ENCODE measurements at places on chromosomes 12 and 14.

DNA sequence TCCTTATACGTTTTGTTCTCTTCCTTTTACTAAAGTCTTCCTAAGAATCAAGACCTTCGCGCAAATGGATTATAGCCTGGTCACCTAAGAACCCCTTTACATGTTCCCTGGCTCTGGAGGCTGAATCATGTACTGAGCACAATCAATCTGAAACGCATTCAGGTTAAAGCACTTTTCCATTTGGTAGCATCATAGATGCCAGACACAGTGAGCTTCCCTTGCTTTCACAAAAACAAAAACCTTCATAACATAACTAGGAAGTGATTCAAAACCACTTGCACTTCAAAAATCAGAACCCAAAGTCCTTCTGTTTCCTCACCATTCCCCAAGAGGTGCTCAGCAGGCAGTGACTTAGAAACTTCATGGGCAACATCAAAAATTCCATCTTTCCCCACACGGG is 105.4 kb downstream of the CRACR2A start:
- DNase-seq, result no peak

DNA sequence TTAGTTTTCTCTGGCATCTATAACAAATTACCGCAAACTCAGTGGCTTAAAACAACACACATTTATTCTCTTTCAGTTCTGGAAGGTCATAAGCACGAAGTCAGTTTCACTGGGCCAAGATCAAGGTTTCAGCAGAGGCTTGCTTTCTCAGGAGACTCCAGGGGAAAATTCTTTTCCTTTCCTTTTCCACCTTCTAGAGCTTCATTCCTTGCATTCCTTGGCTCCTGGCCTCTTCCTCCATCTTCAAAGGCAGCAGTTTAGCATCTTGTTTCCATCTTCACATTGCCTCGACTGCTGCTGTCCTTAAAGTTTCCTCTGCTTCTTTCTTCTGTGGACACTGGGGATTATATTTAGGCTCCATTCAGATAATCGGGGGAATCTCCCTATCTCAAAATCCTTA is 106.1 kb downstream of the PDE3A start:
- no peak for DNase-seq

GRCh38 chr12:131408036-131408365 is 302.9 kb upstream of the SFSWAP start:
- no peak for DNase-seq

GRCh38 chr14:64220466-64220865 is 73.7 kb downstream of the ESR2 start:
- DNase-seq, result no peak

DNA sequence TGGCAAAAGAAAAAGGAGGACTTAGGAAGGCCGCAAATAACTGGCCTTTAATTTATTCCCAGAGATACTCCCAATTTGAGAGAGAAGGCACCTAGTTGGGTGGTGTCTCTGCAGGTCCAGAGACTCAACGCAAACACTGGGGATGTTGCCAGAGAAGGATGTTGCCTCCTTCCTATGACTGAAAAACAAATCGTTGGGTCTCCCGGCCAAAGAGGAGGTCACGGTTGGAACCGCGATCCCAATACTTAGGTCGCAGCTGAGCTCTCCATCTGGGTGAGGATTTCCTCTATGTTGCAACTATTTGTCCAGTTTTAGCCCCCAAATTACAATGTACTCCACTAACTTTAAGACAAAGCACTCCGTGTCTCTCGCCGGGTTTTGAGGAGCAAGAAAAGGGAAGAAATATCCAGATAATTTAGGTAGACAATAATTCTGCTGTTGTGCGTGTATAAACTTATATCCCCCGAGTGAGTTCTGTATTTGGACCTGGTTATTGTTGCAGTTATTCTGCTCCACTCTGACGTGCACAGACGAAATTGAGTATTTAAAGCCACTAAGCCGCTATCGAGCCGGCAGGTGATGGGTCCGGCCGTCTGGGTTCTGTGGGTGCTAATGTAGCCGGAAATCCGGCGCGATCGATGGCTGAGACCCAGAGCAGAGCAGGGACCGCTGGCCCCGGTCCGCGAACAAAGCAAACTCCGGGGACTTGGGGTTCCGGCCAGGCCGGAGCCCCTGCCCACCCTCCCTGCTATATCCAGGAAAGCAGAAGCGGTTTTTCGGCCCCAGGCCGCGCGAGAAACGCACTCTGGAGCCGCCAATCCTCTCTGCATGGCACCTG is 5.7 kb downstream of the HOXC12 start:
- DNase-seq, result no peak

DNA sequence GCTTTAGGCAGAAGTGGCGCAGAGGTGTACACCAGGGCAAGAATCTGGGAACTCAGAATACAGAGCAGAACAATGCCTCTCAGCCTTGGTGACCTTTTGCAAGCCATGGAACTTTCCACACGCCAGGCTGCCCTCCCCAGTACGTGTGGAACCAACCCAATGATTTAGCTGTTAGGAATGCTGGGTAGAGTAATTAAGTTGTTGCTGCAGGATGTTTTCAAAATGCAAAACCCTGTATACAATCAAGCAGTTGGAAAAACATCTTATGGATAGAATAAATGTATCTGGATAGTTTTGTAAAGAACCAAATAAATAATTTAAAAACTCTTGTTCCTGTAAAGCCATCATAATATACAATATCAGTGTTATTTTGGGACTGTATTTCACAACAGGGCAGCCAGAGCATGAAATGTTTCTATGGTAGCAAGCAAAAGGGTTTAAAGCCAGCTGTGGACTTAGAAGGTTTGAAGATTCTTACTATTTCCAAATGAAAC is 19.4 kb downstream of the PPP1R36 start:
- no peak for DNase-seq

DNA sequence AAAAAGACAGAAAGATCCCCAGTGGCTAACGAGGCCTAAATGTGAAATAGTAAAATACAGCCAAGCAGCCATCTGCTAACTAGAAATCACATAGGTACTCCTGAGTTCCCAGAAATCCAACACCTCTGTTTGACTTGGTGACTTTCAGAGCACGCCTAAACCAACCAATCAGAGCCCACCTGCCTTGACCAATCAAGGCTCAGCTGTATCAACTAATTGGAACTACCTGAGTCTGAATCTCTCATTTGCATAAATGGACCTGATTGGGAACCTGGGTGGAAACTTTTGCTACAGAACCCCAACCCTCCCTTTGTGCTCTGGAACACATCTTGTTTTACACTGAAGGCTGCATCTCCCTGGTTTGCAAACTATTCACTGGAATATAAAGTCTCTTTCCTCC is 5.1 kb upstream of the TCL1B start:
- no peak for DNase-seq

- DNase-seq, result no peak
Observed at GRCh38 chr12:40435251-40435650, 210.5 kb downstream of the LRRK2 start.

GRCh38 chr14:93984987-93985410 is 8.6 kb upstream of the ASB2 start:
- DNase-seq, result no peak

- DNase-seq, result no peak
Observed at GRCh38 chr14:88802596-88802995, 9.8 kb upstream of the EML5 start.

DNA sequence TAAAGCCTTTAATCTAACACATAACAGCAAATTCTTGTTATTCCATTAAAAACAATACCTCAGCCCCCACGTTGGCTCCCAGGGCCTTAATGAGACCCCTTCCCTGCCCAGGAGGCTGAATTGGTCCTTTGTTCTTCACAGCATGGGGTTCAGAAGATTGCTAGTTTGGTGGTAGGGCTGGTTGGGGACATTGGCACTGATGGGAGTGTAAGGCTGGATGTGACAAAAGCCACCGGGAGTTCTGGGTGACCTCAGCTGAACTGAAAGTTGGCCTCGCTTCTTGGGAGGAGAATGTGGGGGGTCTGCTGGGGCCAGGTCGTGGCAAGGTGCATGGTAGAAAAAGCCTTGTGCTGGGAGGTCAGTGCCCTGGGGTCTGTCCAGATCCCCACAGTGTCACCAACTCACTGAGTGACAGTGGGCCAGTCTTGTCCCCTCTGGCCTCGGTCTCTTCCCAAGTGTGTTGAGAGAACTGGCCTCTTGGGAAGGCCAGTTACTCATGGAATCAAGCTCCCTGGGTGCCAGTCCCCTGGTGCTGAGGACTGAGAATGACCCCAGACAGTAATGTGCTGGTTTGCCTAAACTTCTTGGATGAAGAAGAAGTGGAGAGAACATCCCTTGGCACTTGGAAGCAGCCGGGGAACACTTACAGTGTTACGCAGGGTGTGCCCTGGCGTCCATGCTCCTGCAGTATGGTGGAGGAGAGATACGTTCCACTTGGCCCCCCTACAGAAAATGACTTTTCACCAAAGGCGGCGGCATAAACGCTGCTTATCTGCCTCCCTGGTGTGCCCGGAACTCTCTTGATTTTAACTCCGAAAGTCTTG is 283.7 kb upstream of the RTL1 start:
- DNase-seq, result no peak
